ENCODE measurements at places on chromosomes 5 and 9. TPM values are rescaled to one million over a fixed set of nuclear protein-coding genes. Genes with fewer than 3 reads are reported as not detected.

The HIGD2A gene
- 262 TPM for total RNA-seq

The ZNF354C gene
- total RNA-seq: 3.2 TPM

The CCDC192 gene
- not detected for total RNA-seq

The FOXD4L4 gene
- total RNA-seq: 1.2 TPM

The PDZD2 gene
- total RNA-seq: 10.3 TPM

DNA sequence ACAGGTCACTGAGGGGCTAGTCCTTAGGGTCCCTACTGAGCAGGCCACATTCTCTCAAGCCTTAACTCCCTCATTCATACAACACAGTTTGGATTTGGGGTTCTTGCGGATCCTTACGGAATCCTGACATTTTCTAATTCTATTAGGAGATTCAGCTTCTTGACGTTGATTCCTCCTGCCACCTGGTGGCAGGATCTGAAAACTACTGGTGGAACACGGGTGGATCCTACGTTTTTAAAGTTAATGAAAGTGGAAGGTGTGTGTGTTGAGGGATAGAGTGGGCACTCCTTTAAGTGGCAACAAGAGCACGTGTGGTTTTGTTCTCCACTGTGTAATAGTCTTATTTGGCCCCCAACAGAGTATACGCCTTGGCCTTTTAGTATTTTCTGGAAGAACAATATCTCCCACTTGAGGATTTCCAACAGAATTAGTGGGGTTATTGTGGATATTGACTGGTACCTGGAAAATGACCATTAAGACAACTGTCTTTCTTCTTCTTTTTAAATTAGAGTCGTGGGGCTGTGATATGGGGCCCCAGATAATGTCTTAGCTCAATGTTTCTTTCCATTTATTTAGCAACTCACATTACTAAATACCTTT is 25.2 kb downstream of the SLC28A3 start:
- no peaks in the 10 kb centered on the region for H3K27me3 ChIP-seq
- no peaks in the 10 kb centered on the region for H3K36me3 ChIP-seq
- peak; percentile 69 for DNase-seq
- no peak overlapping the region for H3K27ac ChIP-seq

- H3K4me3 ChIP-seq: no peak overlapping the region
- no peaks in the 10 kb centered on the region for H3K4me1 ChIP-seq
- no peaks in the 10 kb centered on the region for H3K36me3 ChIP-seq
- no peak overlapping the region for H3K27ac ChIP-seq
- no peaks in the 10 kb centered on the region for H3K27me3 ChIP-seq
Measured at GRCh38 chr5:95191330-95191729, 93.6 kb downstream of the MCTP1 start.

- DNase-seq: no peak
- H3K4me3 ChIP-seq: no peak overlapping the region
- peaks cover 32% of the 10 kb centered on the region for H3K4me1 ChIP-seq
Measured at GRCh38 chr5:76401801-76402250, 1.3 kb upstream of the IQGAP2 start.

GRCh38 chr5:81639556-81639955 is 111.3 kb downstream of the SSBP2 start:
- no peaks in the 10 kb centered on the region for H3K4me1 ChIP-seq
- no peaks in the 10 kb centered on the region for H3K27me3 ChIP-seq
- DNase-seq: no peak
- no peak overlapping the region for H3K27ac ChIP-seq
- no peaks in the 10 kb centered on the region for H3K36me3 ChIP-seq

DNA sequence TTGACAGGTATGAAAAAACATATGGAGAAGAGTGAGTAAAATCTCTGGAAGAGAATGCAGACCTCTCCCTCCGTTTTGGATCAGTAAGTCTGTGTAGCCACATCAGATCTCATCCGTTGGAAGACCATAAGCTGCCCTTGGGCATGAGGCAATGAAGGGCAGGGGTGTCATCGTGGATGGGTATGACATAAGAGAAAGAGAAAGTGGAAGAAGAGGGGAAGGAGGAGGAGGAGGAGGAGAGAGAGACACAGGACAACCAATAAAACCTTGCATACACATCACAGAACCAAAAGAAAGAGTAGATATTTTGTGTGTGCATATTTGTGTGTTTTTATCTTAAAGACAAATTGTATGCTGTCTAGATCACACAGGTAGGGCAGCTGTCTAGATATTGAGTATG is 50.7 kb downstream of the PRRC1 start:
- H3K4me3 ChIP-seq: no peak overlapping the region
- H3K27ac ChIP-seq: no peak overlapping the region
- H3K36me3 ChIP-seq: no peaks in the 10 kb centered on the region

DNA sequence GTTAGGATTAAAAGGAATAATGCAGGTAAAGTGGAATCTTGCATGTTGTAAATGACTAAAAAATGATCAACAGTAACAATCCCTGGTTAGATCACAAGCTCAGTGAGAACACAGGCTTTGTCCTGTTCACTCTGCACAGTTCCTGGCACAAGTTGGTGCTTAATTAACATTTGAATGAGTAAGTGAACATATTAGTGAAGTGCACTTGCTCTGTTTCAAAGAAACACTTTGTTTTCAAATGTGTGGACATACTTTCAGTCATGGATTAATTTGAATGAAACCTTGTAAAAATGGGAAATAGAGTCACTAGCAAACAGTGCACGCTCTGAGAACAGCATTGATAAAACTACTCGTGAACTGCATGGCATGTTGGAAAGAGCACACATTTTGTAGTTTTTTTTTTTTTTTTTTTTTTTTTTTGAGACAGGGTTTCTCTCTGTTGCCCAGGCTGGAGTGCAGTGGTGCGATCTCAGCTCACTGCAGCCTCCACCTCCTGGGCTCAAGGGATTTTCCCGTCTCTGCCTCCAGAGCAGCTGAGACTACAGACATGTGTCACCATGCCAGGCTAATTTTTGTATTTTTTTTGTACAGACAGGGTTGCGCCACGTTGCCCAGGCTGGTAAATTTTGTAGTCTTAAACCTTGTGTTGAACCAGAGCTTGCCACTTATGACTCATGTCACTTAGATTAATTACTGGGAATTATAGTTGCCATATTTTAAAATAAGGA is 159.9 kb downstream of the LURAP1L start:
- H3K4me3 ChIP-seq: no peak overlapping the region
- no peaks in the 10 kb centered on the region for H3K4me1 ChIP-seq
- no peaks in the 10 kb centered on the region for H3K27me3 ChIP-seq
- DNase-seq: no peak
- H3K27ac ChIP-seq: no peak overlapping the region
- H3K36me3 ChIP-seq: no peaks in the 10 kb centered on the region

GRCh38 chr9:133280392-133280791 is 5.4 kb upstream of the ABO start:
- H3K4me1 ChIP-seq: no peaks in the 10 kb centered on the region
- no peak for DNase-seq
- no peak overlapping the region for H3K27ac ChIP-seq
- no peaks in the 10 kb centered on the region for H3K36me3 ChIP-seq
- no peak overlapping the region for H3K4me3 ChIP-seq
- peaks cover 5% of the 10 kb centered on the region for H3K27me3 ChIP-seq

DNA sequence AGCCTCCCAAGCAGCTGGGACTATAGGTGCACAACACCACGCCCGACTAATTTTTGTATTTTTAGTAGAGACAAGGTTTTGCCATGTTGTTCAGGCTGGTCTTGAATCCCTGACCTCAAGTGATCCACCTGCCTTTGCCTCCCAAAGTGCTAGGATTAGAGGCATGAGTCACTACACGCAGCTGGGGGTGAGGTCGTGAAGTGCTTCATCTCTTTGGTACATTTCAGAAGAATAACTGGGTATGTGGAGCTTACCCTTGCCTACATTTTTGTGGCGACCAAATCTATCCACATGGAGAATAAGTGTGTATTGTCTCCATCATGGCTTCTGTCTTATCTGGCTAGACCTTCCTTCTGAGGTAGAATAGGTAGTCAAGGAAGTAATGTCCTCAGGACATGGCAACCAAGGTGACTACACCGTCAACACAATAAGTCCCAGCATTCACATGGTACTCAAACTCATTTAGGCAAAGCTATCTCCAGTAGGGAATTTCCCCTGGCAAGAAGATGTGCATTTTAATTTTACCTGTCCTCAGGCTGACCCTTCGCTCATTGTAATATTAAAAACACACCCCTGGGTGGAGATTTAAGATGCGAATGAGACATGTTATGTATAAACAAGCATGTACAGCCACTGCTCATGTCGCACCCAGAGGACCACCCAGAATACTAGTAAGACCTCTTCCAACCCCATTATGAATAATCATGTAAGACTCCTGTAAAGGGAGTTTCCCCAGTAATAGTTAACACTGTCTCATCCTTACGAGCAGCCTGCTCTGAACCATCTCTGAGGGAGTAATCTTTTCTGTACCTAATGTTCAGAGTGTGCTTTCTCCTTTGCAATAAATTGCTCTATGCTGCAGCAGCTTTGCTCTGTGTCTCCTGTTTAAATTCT is 1173.2 kb downstream of the TAF11L14 start:
- no peak overlapping the region for H3K4me3 ChIP-seq
- no peaks in the 10 kb centered on the region for H3K36me3 ChIP-seq
- no peaks in the 10 kb centered on the region for H3K27me3 ChIP-seq
- no peaks in the 10 kb centered on the region for H3K4me1 ChIP-seq
- no peak overlapping the region for H3K27ac ChIP-seq

- DNase-seq: no peak
- no peaks in the 10 kb centered on the region for H3K36me3 ChIP-seq
- H3K27ac ChIP-seq: no peak overlapping the region
- H3K27me3 ChIP-seq: no peaks in the 10 kb centered on the region
- no peak overlapping the region for H3K4me3 ChIP-seq
- H3K4me1 ChIP-seq: no peaks in the 10 kb centered on the region
Measured at GRCh38 chr5:146910239-146910638, 31.7 kb upstream of the PPP2R2B start.

DNA sequence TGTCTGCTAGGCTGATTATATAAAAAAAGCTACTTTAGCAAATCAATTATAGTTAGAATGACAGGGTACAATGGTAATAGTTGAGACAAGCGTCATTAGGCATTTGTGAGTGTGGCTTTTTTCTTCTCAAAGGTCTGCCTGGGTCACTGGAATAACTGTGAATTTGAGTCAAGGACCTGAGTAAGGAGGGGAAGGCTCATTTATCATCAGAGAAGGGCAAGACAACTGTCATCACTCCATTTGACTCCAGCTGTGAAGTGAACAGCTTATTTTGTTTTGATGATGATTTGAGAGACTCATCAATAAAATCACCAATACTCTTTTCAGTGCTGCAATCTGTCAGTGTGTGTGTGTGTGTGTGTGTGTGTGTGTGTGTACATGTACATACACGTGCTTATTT is 118.6 kb downstream of the MAT2B start:
- H3K4me3 ChIP-seq: no peak overlapping the region
- no peak for DNase-seq
- no peaks in the 10 kb centered on the region for H3K27me3 ChIP-seq

- peak overlapping the region; percentile 91 for H3K27ac ChIP-seq
- peaks cover 41% of the 10 kb centered on the region for H3K4me1 ChIP-seq
- DNase-seq: peak; percentile 95
- H3K4me3 ChIP-seq: no peak overlapping the region
- no peaks in the 10 kb centered on the region for H3K27me3 ChIP-seq
Measured at GRCh38 chr9:132244582-132245455, 83.0 kb downstream of the NTNG2 start.

Measured in adrenal gland (tissue), 19 donors.